ENCODE measurements at places on chromosomes 2 and 18.

GRCh38 chr2:147068071-147068470 is 776.8 kb upstream of the ACVR2A start:
- no peak for DNase-seq

DNA sequence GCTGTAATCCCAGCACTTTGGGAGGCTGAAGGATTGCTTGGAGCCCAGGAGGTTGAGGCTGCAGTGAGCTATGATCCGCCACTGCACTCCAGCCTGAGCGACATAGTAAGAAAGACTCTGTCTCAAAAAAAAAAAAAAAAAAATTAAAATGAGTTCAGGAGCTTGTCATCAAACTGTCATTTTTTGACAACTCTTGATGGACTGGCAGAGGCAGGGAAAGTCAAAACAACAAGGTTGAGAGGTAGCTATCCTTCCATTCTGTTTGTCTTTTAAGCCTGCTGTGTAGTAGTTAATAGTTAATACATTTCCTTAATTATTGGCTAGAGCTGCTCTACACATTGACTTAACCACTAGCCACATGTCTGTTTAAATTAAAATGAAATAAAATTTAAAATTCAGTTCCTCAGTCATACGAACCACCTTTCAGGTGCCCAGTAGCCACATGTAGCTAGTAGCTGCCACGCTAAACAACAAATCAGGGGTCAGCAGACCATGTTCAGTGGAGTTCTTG is 22.7 kb downstream of the DPYSL5 start:
- DNase-seq: no peak

- no peak for DNase-seq
Measured at GRCh38 chr2:156405586-156405985, 30.6 kb upstream of the GPD2 start.

- no peak for DNase-seq
Measured at GRCh38 chr2:119205001-119205706, 18.5 kb upstream of the STEAP3 start.

DNA sequence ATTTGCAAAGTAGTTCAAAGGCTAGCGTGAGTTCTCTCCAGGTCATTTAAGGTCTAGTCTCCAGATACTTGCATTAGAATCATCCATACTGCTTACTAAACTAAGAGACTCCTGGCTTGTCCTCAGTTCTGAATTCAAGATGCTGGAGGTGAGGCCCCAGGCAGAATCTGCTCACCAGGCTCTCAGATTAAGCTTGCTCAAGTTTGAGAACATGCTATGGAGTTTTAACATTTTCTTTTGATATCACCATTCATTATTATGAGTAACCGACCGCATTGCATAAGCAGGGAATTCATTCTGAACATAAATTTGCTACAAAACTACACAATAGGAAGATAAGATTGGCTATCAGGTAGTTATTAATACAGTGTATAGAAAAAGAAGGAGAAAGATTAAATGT is 409.7 kb upstream of the FANCL start:
- DNase-seq: no peak

DNA sequence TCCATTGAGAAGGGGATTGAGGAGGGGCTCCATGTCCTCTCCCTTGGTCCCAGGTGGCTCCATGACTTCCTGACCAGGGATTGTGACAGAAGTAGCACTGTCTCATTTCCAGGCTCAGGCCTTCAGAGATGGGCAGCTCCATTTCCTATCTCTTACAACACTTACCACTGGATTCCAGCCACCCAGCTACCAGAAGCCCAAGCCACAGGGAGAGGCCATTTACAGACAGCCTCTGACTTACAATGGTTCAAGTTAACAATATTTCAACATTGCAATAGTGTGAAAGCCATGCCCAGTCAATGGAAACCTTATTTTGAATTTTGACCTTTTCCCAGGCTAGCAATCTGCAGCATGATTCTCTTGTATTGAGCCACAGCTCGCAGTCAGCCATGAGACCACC is 164.9 kb upstream of the AGAP1 start:
- DNase-seq: no peak

DNA sequence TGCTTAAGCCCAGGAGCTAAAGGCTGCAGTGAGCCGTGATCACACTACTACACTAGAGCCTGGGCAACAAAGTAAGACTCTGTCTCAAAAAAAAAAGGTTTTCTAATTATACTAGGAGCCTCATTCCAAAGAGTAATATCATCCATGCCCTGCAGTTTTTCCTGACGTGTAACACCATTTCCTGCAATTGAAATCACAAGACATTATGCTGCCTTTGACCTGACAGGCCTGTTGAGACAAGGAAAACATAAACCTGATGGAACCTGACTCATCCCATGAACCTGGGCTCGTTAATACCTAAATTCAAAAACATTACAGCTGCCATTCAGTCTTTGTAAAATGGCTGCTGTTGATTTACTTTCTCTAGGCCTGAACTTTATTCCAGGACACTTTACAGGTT is 58.7 kb upstream of the PEX13 start:
- DNase-seq: no peak

DNA sequence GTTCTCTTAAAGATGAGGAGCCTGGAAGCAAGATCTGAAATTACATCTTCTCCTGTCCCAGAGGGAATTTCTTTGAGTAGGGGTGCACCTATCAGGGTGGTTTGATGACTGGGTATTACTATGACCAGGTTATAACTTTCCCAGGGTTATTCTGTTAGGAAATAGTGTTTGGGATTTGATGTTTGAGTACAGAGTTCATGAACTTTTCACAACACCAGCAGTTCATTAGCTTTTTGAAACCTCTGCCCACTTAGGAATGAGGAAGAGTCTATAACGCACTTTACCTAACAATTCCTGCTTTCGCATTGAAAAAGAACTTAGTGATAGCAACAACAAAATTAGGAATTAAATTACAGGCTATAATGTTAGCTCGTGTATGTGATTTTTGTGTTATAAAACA is 58.6 kb downstream of the ALMS1 start:
- no peak for DNase-seq

GRCh38 chr2:26298638-26299393 is 47.1 kb upstream of the SELENOI start:
- DNase-seq: no peak

DNA sequence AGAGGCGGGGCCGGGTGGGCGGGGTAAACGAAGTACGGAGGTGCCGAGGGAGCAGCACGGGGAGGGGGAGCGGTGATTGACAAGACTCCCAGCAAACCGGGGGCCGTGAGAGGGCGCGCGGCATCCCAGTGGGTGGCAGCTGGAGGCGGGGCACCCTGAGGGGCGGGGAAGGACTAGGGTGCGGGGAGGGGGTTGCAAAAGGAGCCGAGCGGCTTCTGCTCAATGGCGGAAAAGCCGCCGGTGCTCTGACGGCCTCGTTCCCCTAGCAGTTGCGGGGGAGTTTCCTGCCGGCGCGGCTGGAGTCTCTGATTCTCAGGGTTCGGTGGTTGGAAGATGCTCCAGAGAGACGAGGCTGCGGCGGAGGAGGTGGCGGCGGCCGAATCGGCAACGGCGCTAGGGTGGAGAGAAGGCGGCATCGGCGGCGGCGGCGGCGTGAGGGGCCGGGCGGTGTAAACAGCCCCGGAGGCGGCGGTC is at the start of gene PPM1B:
Gene PPM1B, plus strand, starts transcription at position 195 of the 474 bp plus-strand sequence. CDS start 32,325 bp downstream, outside the sequence.
- no peak for DNase-seq

- no peak for DNase-seq
Measured at GRCh38 chr2:221415789-221416188, 156.3 kb downstream of the EPHA4 start.

GRCh38 chr2:19979932-19980331 is 10.0 kb downstream of the WDR35 start:
- DNase-seq: no peak

GRCh38 chr2:71773218-71773617 is 319.9 kb downstream of the DYSF start:
- no peak for DNase-seq

GRCh38 chr2:157170299-157170698 is 87.2 kb upstream of the GALNT5 start:
- DNase-seq: no peak

- no peak for DNase-seq
Measured at GRCh38 chr2:47485751-47486300, 82.9 kb downstream of the MSH2 start.

GRCh38 chr2:224946895-224947294 is 95.4 kb downstream of the DOCK10 start:
- DNase-seq: no peak

GRCh38 chr2:152620208-152620607 is 97.1 kb downstream of the PRPF40A start:
- no peak for DNase-seq

DNA sequence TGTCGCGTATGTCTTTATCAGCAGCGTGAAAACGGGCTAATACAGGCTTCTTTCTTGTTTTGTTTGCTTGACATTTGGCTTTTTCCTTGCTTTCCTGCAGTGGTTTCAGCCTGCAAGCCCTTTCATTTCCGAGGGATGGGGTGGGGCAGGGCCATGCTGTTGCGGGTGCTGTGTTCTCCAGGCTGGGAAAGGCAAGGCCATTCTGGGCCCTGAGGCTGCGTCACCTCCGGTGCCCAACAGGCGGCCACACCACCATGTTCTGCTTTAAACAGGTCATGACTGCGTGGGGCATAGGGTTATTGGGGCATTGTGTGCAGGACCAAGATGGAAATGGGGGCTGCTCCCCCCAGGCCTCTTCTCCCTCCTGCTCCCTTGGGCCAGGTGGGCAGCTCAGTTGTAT is 38.6 kb upstream of the PLB1 start:
- no peak for DNase-seq

- DNase-seq: no peak
Measured at GRCh38 chr2:169683054-169683424, 11.2 kb downstream of the CFAP210 start.

GRCh38 chr2:196249860-196250259 is 78.5 kb upstream of the STK17B start:
- no peak for DNase-seq

DNA sequence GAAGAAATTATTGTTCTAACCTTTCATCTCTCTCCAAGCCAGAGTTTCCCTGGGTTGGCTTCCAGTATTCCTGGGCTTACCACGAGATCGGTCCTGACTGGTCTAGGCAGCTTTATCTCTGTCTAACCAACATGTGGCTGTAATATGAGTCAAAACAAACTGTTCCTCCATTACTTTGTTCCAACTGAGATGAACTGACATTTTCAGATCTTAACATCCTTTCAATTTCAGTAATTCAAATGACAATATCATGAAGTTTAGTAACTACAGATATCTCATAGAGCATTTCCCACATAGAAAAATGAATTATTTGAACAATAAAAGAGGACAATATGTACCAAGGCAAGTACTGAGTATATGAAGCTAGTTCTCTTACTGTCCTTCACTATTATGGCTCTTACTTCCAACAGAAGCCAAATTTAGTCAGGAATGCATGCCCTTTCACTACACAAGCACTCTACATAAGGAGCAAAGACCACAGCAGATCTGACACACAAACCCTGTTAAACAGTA is 15.5 kb downstream of the SLC25A12 start:
- no peak for DNase-seq

DNA sequence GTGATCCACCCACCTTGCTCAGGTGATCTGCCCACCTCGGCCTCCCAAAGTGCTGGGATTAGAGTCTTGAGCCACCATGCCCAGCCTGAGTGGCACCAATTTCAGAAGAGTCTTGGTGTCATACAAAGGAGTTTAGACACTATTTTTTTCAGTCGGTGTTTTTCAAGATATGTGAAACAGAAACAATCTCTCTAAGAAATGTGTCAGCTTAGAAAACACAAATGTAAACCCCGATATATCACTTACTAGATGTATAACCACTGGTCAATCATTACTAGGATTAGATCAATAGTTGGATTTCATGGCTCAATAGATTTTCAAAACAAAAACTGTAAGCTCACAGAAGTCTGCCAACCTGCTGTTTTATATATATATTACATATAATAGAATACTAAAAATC is 67.2 kb upstream of the FRZB start:
- DNase-seq: no peak

- no peak for DNase-seq
Measured at GRCh38 chr18:69789794-69790193, 157.9 kb downstream of the CD226 start.

- DNase-seq: no peak
Measured at GRCh38 chr2:187034434-187034833, 185.5 kb upstream of the ZSWIM2 start.

- DNase-seq: no peak
Measured at GRCh38 chr2:236863729-236864126, 222.0 kb upstream of the COPS8 start.

GRCh38 chr2:68083346-68083745 is 20.5 kb upstream of the C1D start:
- DNase-seq: no peak

GRCh38 chr2:161905389-161906046 is 168.5 kb downstream of the DPP4 start:
- DNase-seq: no peak

DNA sequence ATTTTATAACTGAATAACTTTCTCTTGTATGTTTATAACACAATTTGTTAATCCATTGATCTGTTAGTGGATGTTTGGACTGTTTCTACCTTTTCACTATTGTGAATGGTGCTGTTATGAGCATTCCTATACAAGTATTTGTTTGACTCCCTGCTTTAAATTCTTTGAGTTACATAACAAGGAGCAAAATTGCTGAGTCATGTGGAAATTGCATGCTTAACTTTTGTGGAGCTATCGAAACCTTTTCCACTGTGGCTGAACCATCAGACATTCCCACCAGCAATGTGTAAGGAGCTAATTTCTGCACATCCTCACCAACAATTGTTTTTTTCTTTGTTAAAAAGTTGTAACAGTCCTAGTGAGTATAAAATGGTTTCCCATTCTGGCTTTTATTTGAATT is 415.5 kb downstream of the CBLN2 start:
- no peak for DNase-seq

DNA sequence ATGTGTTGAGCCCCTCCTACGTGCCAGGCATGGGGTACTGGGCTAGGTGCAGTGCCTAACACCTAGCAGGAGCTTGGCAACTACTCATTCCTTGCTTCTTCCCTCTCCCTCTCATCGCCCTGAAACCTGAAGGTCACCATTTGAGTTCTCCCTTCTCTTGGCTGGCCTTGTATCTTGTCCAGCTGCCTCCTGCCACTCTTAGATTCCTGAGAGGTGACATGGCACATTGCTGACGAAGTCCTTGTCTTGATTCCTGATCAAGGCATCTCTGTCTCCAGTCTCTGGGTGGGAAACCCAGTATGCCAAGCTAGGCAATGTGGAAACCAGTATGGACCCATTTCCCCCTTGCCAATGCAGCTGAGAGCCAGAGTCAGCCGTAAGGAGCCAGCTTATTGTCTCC is 9.0 kb upstream of the EFR3B start:
- no peak for DNase-seq

DNA sequence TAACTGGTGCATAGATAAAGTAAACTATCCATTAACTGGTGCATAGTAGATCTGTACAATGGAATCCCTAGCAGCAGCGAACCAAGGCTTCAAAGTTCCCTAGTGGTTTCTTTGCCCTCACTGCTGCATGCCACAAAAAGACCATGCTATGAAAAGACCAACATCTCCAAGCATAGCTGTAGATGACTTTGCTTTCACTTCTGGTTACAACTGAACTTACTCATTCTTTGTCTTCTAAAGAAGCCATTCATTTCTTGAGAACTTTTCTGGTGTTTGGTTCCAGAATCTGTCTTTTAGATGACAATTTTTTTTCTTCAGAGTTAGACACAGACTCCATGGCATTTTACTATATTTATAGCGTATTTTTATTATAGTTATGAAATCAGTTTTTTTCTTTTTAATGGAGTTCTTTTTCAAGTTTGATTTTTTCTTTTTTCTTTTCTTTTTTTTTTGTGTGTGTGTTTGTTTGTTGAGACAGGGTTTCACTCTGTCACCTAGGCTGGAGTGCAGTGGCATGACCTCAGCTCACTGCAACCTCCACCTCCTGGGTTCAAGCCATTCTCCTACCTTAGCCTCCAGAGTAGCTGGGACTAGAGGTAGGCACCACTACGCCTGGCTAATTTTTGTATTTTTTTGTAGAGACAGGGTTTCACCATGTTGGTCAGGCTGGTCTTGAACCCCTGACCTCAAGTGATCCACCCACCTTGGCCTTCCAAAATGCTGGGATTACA is 63.6 kb downstream of the SLC35F5 start:
- no peak for DNase-seq

All from iPS DF 19.7 (cell line).